ENCODE measurements at places on chromosomes 4 and X.

DNA sequence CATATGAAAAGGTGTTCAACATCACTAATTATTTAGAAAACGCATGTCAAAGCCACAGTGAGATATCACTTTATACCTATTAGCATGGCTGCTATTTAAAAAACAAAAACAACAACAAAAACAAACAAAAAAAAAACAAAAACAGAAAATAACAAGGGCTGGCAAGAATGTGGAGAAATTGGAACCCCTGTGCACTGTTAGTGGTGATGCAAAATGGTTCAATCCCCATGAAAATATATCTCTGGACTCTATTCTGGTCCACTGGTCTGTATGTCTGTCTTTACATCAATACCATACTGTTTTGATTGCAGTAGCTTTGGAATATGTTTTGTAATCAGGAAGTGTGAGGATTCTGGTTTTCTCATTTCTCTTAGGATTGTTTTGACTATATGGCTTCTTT is 43.6 kb upstream of the SPP1 start:
- DNase-seq: no peak

DNA sequence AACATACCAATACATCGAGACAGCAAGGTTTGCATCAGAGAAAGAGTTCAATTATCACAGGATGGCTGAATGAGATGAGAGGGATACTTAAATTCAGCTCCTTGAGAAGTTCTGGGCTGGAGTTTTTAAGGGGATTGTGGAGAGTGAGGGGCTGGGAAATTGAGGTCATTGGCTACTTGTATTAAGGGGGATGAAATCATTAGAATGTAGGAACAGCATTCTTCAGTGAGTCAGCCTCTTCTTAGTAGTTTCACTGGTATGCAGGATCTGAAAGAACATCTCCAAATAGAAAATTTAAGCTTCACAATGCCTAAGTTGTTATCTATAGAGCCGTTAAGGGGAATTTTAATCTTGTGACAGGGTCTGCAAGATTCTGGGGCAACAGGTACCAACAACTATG is 211.6 kb upstream of the TAPT1 start:
- no peak for DNase-seq

DNA sequence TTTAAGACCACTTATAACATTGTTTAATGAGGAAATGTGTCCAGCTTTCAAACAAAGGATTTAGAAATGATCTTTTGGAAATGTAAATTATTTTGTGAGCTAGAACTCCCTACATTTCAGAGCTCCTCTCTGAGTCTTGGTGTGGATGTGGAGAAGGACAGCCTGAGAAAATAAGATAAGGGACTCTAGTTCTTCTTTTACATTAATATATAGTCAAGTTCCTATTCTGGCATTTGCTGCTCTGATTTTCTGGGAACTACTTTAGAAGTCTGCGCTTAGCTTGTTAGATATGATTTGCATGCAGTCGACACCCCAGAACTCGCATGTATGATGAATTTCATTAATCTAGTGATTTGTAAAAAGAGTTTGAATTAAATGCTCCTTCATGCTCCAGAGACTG is 45.5 kb downstream of the TSPAN7 start:
- no peak for DNase-seq

- no peak for DNase-seq
These were observed 33.8 kb downstream of the FAM13A start for GRCh38 chr4:89023140-89023539.

GRCh38 chr4:70269674-70270073 is 27.3 kb downstream of the CSN3 start:
- no peak for DNase-seq

DNA sequence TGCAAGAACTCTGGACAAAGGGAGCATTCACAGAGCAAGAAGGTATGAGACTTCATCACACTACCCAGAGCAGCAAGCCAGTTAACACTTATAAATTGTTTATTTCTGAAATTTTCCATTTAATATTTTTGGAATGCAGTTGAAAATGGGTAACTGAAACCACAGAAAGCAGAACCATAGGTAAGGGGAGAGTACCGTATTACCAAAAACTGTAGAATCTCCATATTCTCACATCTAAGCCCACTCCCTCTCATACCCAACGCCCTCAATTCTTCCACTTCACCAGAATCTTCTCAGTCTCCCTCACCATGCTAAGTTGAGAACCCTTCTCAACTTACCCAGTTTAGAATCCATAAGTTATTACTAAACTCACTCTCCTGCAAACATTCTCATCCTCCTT is 277.8 kb downstream of the SPOCK3 start:
- DNase-seq: no peak

DNA sequence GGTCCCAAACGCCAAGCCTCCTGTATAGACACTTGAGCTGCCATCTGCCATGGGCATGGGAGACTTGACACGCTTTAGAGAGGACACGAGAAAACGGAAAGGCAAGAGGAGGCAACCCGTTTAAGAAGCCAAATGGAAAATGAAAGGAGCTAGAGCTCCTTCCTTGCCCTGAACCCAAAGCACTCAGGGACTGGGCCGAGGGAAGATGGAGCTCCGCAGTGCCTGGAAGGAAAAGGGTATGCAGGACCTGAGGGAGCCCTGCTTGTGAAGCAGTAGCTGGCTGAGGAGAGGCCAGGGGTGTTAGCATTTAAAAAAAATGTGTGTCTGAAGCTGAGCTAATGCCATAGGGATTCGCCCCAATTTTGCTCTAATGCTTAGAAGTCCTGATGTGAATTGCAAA is 15.1 kb downstream of the MCF2 start:
- no peak for DNase-seq

DNA sequence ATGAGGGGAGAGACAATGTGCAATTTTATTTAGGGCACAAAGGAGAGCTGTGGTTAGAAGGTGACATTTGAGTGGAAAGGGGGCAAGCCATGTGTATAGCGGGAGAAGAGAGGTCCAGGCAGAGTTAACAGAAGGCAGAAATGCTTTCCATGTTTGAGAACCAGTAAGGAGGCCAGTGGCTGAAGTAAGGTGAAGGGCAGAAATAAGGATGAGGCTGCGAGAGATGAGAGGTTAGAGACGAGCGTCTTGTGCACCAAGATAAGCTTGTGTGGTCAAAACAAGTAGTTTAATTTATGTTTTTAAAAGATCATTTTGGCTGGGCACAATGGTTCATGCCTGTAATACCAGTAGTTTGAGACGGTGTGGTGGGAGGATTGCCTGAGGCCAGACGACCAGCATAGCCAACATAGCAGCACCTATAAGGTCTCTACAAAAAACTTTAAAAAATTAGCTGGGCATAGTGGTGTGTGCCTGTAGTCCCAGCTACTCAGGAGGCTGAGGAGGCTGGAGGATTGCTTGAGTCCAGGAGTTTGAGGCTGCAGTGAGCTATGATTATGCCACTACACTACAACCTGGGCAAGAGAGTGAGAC is 8.5 kb downstream of the HTT start:
- DNase-seq: no peak

- DNase-seq: no peak
These were observed 55.9 kb downstream of the CRMP1 start for GRCh38 chr4:5836943-5837342.

DNA sequence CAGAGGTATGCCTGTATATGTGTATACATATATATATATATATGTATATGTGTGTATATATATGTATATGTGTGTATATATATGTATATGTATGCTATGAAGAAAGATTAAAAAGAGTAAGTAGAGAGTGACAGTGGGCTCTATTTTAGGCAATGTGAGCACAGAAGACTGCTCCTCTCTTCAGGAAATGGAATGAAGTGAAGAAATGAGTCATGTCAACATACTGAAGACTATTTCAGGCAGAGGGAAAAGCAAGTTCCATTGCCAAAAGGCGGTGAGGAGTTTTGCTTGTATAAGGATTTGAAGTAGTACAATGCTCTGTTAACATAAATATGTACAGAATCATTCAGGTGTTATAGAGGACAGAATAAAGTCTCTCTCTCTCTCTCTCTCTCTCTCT is 773.2 kb upstream of the FTHL17 start:
- no peak for DNase-seq

DNA sequence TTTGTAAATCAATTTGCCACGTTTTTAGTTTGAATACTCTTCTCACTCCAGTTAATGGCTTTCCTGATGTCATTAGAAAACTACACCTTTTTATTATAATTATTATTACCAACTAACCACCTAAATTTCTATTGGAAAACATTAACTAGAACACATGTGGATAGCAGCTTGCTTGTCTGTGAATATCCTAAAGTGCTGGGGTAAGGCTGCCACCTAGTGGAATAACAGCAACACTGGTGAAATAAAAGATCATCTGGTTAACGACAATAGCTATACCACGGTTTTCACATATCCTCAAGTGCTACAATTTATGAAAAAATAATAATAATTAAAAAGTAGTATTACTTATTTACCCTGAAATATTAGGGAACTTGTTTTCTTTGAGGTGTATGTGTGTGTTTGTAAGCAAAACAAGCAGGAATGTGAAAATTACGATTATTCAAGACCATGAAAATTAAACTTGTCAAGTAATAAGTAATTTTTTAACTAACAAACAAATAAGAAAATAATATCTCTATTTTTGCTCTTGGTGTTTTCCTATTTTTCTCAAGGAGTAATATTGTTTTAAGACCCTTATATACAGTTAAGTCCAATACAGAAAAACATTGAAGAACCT is 130.1 kb upstream of the TECRL start:
- DNase-seq: no peak

GRCh38 chr4:52968691-52969090 is 106.6 kb downstream of the RASL11B start:
- no peak for DNase-seq

DNA sequence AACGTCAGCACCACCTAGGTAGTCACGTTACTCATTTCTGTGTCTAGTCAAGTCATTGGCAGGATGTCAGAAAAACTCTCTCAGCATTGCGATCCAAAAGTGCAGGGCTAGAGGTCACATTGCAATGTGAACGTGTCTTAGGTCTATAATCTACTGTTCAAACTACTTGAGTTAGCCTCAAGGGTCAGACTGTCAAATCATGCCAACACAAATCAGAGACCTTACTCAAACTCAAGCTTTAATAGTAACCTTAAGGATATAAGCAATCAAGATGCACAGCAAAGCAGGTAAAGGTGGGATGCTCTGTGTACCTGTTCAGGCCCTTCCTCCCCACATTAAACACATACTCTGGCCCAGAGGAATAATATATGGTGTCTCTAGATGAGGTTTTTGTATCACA is 114.4 kb upstream of the NOCT start:
- DNase-seq: no peak

GRCh38 chrX:155995321-155995875 is 2.1 kb upstream of the IL9R start:
- no peak for DNase-seq

DNA sequence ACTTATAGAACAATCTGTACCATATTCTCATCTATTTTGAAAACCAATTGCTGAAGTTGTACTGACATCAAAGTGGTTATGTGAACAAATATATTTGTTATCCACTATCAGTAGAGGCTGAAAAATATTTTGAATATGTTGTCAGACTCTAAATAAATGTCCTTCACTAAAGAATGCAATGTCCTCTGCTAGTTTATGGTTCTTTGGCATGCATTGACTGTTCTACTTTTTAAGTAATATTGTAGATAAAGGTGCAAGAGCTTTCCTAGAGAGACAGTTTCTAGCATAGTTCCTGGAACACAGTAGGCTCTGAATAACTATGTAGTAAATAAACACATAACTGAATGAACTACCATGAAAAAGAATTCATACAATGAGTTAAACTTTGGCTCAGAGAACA is 18.2 kb upstream of the COX7B2 start:
- no peak for DNase-seq

GRCh38 chr4:159577241-159577640 is 474.4 kb downstream of the RAPGEF2 start:
- DNase-seq: no peak
